ENCODE measurements at places on chromosomes 13 and 19. TPM values are rescaled to one million over a fixed set of nuclear protein-coding genes. Genes with fewer than 3 reads are reported as not detected.

FXYD1 gene
- not detected for total RNA-seq

HRC gene
- total RNA-seq, result 0.47 TPM

GPR4 gene
- total RNA-seq, result 0.16 TPM

RGCC gene
- 25.7 TPM for total RNA-seq

ACER1 gene
- not detected for total RNA-seq

ANKRD24 gene
- total RNA-seq, result 16.4 TPM

KLK10 gene
- total RNA-seq, result not detected

C1QTNF9B gene
- total RNA-seq, result not detected

ANO8 gene
- 29.6 TPM for total RNA-seq

INSR gene
- total RNA-seq, result 84.7 TPM

CLASRP gene
- total RNA-seq, result 3.9 TPM

CBY2 gene
- not detected for total RNA-seq

ZIC5 gene
- total RNA-seq, result 1.6 TPM

NALCN gene
- total RNA-seq, result 28.5 TPM

ZNF616 gene
- total RNA-seq, result 33.4 TPM

ZNF709 gene
- 37.6 TPM for total RNA-seq

GTF2F2 gene
- 23.6 TPM for total RNA-seq

PABPC3 gene
- total RNA-seq, result not detected

RGL3 gene
- total RNA-seq, result not detected

LPAR2 gene
- 13.3 TPM for total RNA-seq

LSM7 gene
- total RNA-seq, result 61.6 TPM

CCDC169 gene
- total RNA-seq, result 2.7 TPM

LILRB3 gene
- total RNA-seq, result not detected

KLK3 gene
- not detected for total RNA-seq

TMEM205 gene
- total RNA-seq, result 28.7 TPM

KLK14 gene
- not detected for total RNA-seq

ENOX1 gene
- 45.2 TPM for total RNA-seq

MYO16 gene
- total RNA-seq, result 105 TPM

RCBTB2 gene
- total RNA-seq, result 45.2 TPM

SERTM1 gene
- total RNA-seq, result 3.7 TPM
